ENCODE measurements at places on chromosomes 6 and 20. TPM values are rescaled to one million over a fixed set of nuclear protein-coding genes. Genes with fewer than 3 reads are reported as not detected.

The SNPH gene
- 1.1 TPM for polyA plus RNA-seq

The SEL1L2 gene
- not detected for polyA plus RNA-seq

The BMP6 gene
- polyA plus RNA-seq = 0.55 TPM

The RRBP1 gene
- 54.5 TPM for polyA plus RNA-seq

The BICRAL gene
- 3.0 TPM for polyA plus RNA-seq

The NKAIN4 gene
- not detected for polyA plus RNA-seq
